CD4-positive, alpha-beta T cell treated with Interleukin-21 for 1 hour (primary cell): ENCODE measurements at places on chromosomes 13 and 19.
A peak's percentile ranks its signal among the peaks of the same experiment; 100 is the strongest.

DNA sequence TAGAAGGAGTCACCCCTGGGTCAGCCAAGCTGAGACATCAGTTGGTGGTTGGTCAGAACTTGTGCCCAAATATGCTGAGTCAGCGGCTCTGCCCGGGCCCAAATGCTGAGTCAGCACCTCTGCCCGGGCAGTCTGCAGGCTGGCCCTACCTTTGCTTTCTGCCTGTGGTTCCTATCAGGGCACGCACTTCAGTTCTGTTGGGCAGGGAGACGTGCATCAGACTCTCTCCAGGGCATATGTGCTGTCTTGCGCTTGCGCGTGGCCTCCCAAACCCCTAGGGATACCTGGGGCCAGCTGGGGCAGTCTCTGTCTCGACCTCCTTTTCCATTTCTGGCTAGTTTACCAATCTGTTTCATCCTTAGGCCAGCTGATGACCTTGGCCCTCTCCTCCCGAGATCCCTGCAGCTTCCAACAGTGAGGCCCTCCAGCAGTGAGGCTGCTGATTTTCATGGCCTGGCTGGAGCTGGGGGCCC is 24.4 kb upstream of the LDLR start:
- no peak for DNase-seq

- DNase-seq, result no peak
Observed at GRCh38 chr13:27679396-27679795, 57.7 kb downstream of the POLR1D start.

DNA sequence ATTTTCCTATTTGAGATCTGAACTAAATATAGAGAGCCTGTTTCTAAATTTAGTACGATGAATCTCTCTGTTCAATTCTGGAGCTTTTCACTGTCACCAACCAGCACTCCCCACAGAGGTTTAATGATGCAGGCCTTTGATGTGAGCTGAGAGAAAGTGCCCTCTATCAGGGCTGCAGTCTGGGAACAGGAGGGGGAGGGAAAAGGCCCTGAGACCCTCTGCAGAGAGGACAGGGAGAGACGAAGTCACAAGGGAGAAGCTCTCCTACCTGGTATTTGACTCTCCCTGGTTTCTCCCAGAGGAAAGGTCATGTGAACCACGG is 206.8 kb upstream of the SOX1 start:
- no peak for DNase-seq

DNA sequence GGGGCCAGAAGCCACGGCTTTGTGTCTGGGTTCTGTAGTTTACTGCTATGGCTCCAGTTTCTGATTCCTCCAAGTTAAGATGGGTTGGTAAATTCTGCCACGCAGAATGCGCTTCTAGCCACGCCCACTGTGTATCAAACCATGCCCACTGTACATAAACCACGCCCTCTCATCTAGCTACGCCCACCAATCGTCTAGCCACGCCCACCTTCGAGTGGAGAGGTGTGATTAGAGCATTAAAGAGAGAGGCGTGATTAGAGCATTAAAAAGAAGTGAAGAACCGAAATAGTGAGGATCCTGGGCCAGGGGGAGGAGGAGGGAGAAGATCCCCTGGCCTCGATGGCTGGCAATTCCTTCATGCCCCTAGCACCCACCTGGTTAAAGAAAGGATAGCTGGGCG is 43.7 kb upstream of the ADGRE5 start:
- DNase-seq, result peak; percentile 67

- no peak for DNase-seq
Observed at GRCh38 chr19:5436106-5436947, 18.9 kb upstream of the ZNRF4 start.
